ENCODE measurements at places on chromosomes 6 and 20.

- DNase-seq = no peak
Observed at GRCh38 chr6:164419099-164419498, 890.3 kb downstream of the C6orf118 start.

DNA sequence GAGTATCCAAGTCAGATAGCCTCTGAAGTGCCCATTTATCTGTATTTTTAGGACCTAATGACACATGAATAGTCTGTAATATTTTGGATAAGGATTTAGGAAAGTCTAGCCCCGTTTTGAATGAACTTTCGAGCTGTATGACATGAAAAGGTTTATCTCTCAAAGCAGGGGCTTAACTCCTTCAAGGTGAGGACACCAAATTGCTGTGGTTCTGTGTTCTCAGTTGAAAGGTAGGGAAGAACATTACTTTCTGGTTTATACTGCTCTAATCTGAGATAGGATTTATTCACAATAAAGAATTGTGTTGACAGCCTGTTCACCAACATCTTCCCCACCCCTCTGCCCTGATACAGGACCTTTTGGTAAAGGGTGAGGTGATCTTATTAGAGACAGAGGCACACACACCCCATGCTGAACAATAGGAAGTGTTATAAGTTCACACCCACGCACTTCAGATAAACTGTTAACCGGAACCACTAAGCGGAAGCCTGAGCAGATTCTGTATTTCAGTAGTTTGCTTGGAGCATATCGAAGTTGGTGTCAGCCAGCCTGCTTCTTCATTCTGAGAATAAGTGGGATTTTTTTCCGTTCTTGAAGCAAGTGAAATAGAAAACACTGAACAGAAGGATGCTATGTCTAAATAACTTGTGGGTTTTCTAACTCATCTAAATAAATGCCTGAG is 223.3 kb downstream of the TMEM242 start:
- peak; percentile 30 for DNase-seq

DNA sequence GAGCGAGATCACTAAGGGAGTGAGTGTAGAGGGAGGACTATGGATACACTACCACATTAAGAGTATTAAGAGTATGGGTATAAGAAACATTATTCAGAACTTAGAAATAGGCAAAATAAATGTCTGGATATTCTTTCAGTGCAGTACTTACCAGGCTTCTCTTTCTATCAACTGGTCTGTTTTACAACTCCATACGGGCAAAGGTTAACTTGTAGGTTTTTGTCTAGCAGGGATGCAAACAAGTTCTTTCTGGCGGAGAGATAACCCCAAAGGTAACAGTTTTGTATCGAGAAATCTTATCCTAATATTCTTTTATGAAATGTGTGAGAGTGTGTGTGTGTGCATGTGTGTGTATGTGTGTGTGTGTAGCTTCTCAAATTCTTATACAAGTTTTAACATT is 186.2 kb downstream of the ARHGAP18 start:
- no peak for DNase-seq

DNA sequence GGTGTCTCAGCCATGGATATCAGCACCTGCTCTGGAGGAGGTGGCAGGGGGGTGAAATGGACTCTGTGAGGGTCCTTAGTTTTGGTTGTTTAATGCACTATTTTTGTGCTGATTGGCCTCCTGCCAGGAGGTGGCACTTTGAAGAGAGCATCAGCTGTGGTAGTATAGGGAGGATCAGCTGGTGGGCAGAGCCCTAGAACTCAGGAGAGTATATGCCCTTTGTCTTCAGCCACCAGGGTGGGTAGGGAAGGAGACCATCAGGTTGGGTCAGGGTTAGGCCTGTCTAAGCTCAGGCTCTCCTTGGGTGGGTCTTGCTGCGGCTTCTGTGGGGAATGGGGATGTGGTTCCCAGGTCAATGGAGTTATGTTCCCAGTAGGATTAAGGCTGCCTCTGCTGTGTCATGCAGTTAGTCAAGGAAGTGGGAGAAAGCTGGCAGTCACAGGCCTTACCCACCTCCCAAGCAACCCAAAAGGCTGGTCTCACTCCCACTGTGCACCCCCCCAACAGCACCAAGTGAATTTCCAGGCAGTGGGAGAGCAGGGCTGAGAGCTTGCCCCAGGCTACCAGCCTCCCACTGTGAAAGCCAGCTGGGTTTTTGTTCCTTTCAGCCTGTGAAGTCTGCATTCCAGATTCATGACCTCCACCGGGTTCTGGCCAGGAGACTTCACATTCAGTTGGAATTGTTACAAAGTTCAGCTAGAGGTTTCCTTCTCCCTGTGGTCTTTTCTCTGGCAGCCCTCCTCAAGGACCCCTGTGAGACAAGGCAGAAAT is 5.7 kb upstream of the OSTM1 start:
- DNase-seq = no peak

DNA sequence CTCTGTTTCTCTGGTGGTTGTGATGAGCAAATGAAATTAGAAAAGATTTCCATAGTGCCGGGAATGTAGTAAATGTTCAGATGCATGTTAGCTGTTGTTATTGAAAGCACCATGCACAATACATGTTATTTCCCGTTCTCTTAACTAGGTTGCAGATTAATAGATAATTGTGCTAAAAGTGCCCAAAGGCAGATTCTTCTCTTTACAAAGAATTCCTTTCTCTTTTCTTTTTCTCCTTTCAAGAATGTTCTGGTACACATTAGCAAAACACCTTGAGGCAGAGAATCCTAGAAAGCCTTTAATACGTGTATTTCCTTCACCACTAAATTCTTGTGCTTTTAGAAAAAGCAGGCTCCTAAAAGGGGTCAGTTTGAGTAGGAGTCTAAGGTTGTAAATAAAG is 121.1 kb upstream of the ASF1A start:
- no peak for DNase-seq

- DNase-seq = peak; percentile 38
Observed at GRCh38 chr20:4038047-4038459, 22.7 kb upstream of the RNF24 start.

DNA sequence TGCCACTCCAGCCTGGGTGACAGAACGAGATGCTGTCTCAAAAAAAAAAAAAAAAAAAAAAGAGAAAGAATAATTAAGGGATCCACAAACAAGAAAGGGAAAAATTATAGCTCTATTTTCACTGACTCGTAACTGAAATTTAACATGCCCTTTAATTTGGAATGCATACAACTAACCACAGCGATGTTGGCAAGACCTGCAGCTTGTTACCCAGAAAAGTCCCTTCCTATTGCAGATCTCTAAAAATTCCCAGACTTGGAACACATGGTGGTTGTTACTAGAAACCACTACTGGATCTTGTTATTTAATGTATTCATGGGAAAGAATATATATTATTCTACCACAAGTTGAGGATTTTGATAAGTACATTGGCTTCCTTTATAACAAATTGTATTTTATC is 27.8 kb upstream of the SMIM28 start:
- DNase-seq = no peak

- no peak for DNase-seq
Observed at GRCh38 chr20:444862-445426, 17.4 kb downstream of the TBC1D20 start.

DNA sequence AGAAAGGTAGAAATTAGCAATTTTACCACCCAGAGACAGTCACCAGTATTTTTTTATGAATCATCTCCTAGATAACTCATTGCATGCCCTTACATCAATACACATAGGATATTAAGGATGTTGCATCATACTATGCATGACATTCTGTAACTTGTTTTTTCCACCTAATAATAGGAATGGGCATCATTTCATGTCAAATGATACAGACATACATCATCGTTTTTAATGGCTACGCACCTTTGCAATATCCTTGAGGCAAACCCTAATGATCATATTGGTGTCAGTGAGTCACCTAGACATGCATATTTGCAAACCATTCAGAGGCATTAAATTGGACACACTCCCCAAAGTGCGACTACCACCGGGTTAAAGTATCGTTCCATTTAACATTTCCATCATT is 309.7 kb upstream of the AGPAT4 start:
- DNase-seq = no peak

DNA sequence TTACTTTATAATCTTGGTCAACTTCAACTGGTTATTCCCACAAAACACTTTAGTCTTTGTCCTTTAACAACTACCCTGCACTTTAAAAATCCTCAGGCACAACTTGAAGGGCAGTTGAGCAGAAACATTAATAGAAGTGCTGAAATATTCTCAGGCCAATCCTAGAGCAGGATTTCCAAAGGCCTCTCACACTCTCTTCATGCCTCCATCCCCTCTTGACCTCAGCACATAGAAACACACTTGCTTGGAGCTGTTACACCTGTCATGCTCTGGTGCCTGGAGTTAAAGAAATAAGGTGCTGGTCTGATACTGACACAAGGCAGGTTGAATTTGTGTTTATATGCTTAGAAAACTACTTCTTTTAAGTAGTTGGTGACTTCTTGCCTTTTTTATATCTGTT is 618.8 kb upstream of the POU3F2 start:
- no peak for DNase-seq

- DNase-seq = no peak
Observed at GRCh38 chr6:73509851-73510250, 11.0 kb downstream of the EEF1A1 start.

- DNase-seq = no peak
Observed at GRCh38 chr6:155085582-155086257, 90.6 kb downstream of the TIAM2 start.

DNA sequence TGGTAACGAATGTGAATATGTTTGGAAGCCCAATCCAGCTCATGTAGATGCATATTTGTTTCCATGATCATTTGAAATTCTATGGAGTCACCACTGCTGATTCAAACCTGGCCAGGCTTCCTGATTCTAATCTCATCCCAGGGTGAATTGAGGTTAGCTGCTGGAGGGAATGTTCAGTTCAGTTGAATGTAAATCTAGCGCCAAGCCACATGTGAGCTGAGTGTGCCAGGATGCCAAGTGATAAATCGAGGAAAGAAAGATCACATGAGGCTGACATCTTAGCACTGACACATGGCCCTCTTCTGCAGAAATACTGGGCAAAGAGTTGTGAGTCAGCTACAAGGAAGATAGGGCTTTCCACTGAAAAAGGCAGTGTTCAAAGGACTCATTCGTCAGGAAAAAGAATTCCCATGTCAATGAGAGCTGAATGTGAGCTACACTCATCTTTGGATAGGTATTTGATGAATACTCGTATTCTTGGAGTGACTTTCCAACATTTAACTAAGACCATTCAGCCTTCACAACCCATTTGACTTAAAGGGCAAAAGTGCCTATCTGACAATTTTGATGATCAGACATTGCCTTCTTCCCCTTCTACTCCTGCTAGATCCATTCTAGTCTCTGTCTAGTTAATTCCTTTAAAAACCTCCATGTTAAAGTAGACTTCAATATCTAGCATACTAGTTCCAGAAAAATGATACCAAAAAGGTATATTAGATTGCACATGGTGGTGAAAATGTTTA is 172.1 kb downstream of the MTFR2 start:
- no peak for DNase-seq

- no peak for DNase-seq
Observed at GRCh38 chr6:169841251-169841650, 89.8 kb downstream of the ERMARD start.

GRCh38 chr6:78611886-78612480 is 255.4 kb upstream of the IRAK1BP1 start:
- no peak for DNase-seq

DNA sequence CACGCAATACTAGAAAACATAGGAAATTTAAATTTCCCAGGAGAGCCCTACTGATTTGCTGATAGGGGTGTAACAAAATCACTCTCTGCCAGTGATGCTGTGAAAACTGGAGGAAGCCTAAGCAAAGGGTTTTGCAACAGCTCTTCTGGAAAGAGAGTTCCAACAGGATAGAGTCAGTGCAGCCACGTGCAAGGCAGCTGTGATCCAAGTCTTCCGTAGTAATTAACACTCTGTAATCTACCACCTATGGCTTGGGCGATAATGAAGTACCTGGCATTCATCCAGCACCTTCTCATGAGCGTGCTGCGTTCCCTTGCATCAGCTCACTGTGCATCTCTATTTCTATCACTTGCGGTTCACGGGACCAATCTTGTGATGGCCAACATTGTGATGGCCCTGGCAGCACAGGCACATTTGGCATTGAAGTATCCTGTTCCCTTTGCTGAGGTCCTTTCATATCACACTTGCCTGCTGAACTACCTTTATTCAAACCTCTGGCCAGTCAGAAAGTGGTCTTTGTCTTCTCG is 48.2 kb downstream of the IRF4 start:
- no peak for DNase-seq

GRCh38 chr6:40511884-40512283 is 75.3 kb downstream of the LRFN2 start:
- DNase-seq = no peak

DNA sequence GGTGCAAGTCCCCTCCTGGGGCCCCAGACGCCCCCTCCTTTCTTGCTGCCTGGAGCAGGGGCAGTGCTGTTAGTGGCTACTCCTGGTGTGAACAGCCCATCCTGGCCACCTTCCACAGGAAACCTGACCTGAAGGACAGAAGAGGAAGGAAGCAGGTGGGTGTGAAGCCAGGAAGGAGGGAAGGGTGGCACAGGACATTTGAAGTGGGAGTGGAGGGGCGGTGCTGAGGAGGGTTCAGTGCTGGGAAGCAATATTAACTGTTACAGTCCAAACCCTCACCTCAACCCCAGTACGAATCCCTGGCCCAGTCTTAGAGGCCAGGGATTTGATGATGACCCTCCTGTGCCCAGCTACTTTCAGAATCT is 766 bp downstream of the PRICKLE4 start:
- no peak for DNase-seq

DNA sequence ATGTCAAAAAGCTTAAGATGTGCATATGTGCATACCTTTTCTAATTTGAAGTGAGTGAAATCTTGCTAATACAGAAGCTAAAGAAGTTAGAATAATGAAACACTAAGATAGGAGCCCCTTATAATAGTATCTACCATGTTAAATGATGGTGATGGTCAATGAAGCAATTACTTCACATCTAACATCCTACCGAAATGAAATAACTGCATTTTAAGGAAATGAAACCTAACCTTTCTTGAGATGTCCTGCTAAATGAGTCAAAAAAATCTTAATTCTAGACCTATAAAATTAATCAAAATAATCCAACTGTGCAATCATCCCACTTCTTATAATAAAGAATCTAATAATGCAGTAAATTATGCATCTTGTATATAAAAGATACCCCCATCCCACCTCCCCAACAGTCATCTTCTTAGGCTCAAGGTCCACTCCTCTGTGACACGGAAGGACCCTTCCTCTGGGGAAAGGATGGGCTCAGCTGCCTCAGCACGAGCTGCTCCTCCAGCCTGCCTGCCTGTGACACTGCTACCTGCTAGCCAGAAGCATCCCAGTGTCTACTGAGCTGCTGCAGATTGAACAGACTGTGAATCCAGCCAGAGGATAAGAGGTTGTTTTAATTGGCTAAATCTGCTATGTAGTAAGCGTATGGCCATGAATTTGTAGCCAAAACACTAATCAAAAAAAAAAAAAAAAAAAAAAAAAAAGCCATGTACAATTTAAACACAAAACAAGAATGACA is 129.6 kb upstream of the BEND3 start:
- no peak for DNase-seq
